ENCODE measurements at places on chromosomes 1 and 21.

GRCh38 chr1:93575621-93576284, 105.9 kb downstream of the BCAR3 start:
- DNase-seq: no peak

- no peak for DNase-seq
These were observed 22.0 kb downstream of the ZNF697 start for GRCh38 chr1:119626011-119626545.

DNA sequence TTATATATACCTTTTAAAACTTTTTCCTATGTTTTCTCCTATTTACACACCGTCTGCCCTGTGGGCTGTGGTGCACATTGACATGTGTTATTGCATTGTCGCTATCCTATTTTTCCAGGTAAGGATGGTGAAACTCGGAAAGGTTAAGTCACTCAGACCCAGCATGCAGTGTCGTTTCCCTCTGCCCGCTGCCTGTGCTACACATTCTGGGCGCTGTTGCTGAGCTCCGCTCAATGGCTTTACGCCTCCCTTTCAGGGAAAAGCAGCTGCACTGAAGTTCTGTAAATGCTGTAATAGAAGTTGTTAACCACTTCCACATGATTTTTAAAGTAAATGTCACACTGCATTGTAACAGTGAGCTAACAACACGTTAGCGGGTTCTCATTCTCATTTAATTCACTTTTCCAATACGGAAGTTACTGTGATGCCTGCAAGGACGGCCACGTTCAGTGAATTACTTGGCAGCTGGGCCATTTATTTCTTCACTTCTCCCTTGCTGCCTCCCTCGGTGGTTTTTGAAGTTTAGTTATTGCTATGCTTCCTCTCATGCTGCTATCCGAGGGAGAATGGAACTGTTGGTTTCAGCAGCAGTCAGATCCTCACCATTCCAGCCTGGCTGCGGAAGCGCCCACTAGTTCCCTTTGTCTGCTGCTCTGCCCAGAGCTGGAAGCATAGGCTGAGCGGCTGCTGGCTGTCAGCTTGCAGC, 288.7 kb downstream of the SPATA17 start:
- no peak for DNase-seq

DNA sequence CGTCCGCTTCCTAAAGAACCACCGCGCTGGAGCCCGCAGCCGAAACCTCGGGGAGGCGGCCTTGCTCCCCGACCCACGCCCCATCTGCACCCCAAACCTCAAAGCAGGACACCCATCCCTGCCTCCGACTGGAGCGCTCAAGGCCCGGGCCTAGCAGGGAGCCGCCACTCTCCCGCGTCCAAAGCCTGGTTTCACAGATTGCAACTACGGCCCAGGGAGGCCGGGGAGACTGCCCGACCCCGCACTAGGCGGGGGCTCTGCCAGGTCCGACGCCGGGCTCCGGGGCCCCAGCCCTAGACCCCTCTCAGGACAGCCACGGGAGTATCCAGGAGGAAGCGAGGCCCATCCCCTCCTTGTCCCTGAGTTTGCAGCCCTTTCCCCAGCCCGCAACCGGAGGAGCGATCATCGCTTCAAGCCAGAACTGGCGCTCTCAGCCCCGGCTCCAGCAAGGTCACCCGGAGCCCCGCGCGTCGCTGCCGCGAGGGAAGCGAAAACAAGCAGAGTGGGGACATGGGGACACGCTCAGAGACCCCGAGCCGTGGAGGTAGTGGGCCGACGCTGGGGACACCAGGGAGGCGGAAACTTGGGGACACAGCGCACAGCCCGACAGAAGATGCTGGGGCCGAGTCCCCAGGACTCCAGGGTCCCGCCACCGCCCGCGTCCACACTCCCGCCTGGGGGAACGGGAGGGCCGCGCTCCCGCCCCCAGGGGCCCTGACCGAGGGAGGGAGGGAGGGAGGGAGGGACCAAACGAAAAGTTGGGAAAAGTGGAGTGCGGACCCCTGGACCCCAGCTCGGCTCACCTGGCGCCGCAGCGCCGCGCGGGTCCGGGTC, 433 bp downstream of the TMEM200B start:
- DNase-seq: peak; percentile 65

DNA sequence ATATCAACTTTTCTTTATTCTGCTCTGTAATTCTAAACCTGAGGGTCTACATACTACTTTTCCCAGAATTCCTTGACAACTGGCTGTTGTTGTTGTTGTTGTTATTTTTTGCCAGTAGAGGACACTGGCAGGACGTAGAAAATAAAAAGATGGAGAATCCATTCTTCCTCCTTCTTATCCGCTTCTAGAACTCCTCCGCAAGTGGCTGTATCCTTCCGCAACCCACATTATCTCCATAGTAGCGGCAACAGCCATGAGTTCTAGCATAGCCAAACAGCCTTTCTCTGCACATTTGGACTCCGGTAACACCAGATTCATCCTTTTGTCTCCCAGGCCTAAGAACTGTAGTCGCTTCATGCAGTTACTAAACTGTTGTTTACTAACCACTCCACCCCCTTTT, 91.1 kb upstream of the CACHD1 start:
- no peak for DNase-seq

DNA sequence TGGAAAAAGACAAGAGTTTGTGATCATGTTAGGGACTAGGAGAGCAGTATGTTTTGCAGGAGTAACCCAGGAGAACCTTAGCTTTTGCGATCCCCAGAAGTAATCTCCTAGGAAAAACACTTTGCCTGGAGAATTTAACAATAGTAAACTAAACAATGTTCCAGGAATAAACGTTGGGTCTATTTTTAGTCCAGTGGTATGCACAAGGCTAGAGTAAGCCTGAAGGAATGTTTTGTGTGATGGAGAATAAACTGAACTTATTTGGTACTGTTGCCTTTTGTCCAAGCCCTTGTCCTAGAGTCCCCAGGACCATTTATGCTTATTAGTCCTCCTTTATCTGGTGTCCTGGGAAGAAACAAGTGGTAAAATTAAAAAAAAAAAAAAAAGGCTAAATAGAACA, 28.7 kb upstream of the RGS5 start:
- no peak for DNase-seq

DNA sequence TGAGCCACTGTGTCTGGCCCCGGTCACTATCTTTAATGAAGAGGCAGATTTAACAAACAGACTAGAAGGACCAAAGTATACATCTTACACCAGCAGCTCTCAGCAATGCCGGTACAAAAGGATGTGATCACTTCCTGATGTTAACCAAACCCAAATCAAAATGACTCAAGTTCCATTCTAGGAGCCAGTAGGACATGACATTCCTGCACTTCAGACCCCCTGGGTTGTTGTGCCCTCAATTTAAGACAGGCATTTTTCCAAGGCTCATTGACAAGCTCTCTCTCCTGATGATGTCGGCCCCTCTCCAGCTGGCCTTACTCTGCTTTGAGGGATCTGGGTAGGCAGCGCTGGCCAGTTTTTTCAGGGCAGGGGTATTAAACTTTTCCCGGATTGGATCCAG, 35.1 kb downstream of the YARS1 start:
- no peak for DNase-seq

- peak; percentile 91 for DNase-seq
These were observed 520 bp downstream of the PLEKHN1 start for GRCh38 chr1:966704-967300.

All from activated T-cell treated with anti-CD3 and anti-CD28 coated beads, Interleukin-2, amount 50 U/mL, for 48 hours (primary cell).